ENCODE measurements at places on chromosomes 16 and 17.
A peak's percentile ranks its signal among the peaks of the same experiment; 100 is the strongest.

- peak; percentile 88 for DNase-seq
Observed at GRCh38 chr17:83189044-83190003, 109.9 kb downstream of the METRNL start.

GRCh38 chr17:28622186-28622585 is 8.2 kb upstream of the RSKR start:
- no peak for DNase-seq

DNA sequence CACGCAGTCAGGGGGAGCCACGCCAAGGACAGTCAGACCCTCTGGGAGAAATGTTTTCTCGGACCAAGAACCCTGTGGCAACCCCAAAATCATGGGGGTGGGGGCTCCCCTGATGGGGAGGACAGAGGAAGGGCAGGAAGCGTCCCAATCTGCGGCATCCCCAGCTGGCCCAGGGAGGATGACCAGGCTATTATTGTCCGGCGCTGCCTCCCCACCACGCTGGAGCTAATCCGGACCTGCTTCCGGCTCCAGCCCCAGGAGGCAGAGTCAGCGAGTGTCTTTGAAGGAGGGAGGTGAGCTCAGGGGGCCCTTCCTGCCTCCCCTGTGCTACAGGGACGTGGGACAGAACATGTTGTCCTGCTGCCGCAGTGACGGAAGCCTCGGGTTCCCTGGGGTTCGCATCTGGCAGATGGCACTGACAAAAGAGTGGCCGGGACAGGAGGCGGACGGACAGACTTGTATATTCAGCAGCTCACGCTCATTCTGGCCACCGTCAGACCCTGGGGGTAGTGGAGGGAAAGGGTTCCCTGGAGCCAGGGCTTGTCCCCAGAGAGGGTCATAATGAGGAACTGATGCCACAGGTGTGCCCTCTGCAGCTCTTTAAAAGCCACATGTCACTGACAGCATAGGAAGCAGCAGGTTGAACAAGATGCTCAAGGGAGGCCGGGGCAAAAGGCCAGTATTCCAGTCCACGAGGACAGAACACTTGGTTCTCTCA is 54.3 kb upstream of the CDC42EP4 start:
- DNase-seq: peak; percentile 62

- no peak for DNase-seq
Observed at GRCh38 chr17:50947782-50948543, 81.8 kb upstream of the TOB1 start.

GRCh38 chr16:21339941-21340340 is 61.9 kb upstream of the CRYM start:
- no peak for DNase-seq

DNA sequence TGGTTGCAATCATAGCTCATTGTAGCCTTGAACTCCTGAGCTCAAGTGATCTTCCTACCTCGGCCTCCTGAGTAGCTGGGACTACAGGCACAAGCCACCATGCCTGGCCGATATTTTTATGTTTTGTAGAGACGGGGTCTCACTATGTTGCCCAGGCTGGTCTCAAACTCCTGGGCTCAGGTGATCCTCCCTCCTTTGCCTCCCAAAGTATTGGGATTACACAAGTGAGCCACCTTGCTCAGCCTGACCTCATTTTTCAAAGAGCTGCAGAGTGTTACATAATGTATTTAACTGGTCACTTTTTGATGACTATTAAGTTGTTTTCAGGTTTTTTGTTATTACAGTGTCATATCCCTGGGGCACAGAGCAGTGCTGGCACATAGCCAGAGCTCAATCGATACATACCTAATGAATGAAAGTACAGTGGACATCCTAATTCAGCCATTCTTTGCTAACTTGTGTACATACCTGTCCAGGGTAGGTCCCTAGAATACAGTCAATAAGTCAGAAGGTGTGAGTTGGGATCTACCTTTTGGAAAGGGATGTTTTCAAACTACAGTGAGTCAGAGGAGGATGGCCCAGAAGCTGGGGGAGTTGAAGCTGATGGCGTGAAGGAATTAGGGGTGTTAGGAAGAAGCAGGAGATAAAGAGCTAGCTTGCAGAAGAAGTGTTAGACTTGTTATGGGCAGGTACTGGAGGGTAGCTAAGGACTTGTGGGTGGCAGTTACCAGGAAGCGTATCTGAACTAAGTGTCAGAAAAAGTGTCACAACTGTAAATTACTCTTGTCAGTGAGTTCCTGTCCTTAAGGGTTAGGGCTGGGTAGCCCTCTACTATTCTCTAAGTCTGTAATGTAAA is 20.1 kb upstream of the CYLD start:
- no peak for DNase-seq

GRCh38 chr16:87531418-87531817 is 38.6 kb upstream of the ZCCHC14 start:
- no peak for DNase-seq

GRCh38 chr17:48123111-48123510 is 15.5 kb downstream of the SNX11 start:
- no peak for DNase-seq

GRCh38 chr17:10380631-10381408 is 8.0 kb upstream of the MYH13 start:
- no peak for DNase-seq

GRCh38 chr17:67487506-67487905 is 110.4 kb downstream of the PITPNC1 start:
- no peak for DNase-seq

DNA sequence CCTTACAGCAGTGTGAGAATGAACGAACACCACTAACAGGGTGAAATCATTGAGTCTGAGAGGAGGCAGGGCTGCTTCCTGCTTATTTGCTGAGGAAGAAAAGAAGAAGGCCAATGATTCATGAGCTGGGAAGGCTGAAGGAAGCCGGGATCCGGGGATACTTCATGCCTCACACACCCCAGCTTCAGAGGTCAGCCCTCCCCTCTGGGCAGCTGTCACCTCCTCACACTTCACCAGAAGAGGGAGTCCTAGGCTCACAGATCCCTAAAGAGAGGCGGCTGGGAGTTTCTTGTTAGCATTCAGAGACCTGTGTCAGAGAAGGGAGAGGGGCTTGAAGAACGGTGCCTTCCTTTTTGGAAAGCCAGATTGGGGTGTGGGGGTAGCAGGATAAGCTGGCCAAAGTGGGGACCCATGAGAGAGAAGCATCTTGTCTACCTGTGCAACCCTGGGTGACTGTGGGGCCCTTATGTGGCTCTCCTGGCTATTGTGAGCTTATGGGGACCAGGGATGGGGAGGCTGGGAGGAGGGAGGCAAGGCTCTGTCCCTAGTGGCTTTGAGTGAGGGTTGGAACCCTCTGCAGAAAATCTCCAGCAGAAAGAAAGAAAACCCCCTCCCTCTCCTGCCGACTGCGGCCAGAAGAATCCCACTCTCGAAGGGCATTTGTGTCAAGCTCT is 94.6 kb downstream of the RGS9 start:
- DNase-seq: peak; percentile 93

DNA sequence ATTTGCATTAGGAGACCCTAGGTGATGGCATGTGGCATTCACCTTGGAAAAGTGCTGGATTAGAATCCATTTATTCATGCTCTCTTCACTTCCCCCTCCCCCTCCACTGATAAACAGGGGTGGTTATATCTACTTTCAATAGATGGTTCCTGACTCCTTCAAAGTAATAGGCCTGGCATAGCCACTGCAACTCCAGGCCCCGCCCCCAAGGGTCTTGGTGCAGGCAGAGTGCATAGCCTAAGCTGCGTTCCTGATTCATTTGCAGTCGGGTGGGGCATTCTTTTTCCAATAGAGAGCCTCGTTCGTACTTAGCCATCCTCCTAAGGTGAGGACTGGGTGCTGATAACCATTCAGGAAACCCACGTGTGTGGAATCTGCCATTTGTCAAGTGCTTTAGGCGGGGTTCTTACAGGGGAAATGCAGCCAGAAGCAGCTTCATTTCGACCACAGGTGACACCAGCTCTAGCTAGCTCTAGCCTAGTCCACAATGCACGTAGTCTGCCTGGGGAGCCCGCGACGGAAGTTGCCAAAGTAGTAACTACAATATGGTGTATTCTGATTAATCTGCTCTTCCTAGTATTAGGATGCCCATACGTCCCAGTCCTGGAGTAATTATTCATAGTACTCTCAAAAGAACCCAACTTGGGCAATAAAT is 11.1 kb downstream of the UBE2O start:
- DNase-seq: no peak

- no peak for DNase-seq
Observed at GRCh38 chr16:56984639-56985038, 4.7 kb upstream of the NLRC5 start.

GRCh38 chr17:47995241-47995935 is 24.5 kb downstream of the CDK5RAP3 start:
- no peak for DNase-seq

GRCh38 chr17:47733047-47733673 is at the start of gene TBX21:
TSS of gene TBX21 (plus strand) at chr17:47733236. CDS start at chr17:47733455, 219 bp downstream.
- no peak for DNase-seq

DNA sequence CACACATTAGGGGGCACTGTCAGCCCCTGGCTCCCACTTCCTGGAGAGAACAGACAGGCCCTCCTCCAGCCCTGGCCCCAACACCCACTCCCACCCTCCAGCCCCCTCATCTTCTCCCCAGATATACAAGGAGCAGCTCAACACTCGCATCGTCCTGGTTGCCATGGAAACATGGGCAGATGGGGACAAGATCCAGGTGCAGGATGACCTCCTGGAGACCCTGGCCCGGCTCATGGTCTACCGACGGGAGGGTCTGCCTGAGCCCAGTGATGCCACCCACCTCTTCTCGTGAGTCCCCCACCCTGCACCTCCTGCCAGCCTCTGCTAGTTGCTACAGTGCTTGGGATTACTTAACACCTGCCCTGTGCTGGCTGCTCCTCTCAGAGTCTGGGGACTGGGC is 14.4 kb downstream of the ADAM11 start:
- no peak for DNase-seq

- DNase-seq: no peak
Observed at GRCh38 chr16:27869411-27869810, 194.1 kb downstream of the GSG1L start.

- peak; percentile 16 for DNase-seq
Observed at GRCh38 chr17:77609553-77610517, 348.7 kb upstream of the TNRC6C start.

DNA sequence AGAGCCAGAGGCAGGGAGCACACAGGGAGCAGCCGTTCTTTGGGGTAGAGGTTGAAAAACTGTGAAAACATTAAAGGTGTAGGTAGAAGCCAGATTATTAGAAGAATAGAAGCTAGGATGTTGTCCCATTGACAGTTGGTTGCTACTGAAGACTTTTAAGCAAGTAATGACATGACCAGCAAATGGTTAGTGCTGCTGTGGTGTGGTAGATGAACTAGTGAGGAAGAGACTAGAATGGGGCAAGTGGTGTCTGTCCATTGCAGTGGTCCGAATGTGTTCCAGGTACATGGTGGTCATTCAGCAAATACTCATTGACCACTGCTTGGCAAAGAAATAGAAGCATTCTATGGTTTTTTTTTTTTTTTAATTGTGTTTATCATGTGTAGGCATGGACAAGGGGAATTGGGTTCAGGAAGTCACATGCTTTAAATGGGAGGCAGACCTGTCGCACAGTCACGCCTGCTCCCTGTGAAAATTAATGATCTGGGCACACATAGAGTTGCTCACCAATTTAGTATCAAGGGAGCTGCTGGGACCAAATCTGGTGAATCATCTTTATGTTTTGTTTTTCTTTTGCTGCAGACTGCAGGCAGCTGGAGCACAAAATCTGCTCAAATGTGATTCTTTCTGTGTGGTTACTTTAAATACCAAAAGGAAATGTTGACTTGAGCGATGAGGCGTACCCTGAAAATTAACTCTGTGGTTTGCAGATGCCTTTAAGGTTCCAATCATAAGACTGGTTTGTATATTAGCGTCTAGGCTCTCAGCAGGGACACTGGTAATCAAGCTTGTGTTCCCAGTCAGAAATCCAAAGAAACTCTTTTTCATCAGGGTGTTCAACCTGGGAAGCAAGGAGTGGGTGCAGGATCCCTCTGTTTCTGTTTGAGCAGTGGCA is 30.7 kb downstream of the YPEL2 start:
- peak; percentile 85 for DNase-seq

GRCh38 chr17:42180922-42181850 is at the start of gene KCNH4:
TSS of gene KCNH4 (minus strand) at chr17:42181142. CDS start at chr17:42180945, 197 bp downstream.
- peak; percentile 88 for DNase-seq

DNA sequence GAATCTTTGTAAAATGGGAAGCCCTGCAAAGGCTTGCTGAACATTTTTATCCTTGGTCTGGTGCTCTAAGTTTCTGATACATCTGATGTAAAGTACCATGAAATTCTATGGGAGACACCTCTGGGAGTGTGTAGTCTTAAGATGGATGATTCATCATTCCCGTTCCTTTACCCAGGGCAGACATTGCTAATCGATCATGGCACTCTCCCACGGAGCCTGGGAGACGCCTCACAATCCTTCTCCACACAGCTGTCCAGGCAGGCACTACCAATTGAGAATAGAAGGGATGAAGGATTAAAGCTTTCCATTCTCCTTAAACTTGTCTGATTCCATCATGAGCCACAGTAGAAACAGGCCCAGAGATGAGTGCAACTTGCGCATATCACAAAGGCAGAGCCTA is 144.8 kb downstream of the GSG1L start:
- no peak for DNase-seq

DNA sequence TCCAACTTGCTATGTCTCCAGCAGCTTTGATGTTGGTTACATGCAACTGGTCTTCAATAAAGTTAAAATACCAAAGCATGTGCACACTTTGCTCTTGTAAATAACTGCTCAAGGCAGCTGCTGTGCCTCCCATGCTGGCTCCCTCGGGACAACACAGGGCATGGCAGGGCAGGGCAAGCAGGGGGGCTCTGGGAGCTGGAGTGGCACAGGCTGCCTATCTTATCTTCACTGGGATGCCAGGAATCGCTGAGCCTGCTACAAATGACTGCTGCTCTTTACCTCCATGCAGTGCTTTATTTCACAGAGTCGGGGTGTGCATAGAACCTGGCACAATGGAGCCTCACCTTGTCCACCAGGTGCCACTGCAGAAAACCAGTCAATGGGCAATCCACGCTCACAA is 21.8 kb downstream of the PEMT start:
- DNase-seq: no peak

- no peak for DNase-seq
Observed at GRCh38 chr17:74458835-74459234, 7.6 kb upstream of the CD300A start.

- DNase-seq: peak; percentile 19
Observed at GRCh38 chr17:31266042-31266441, 31.0 kb downstream of the OMG start.

GRCh38 chr16:37511-37910 is 15.9 kb downstream of the POLR3K start:
- peak; percentile 11 for DNase-seq

- peak; percentile 57 for DNase-seq
Observed at GRCh38 chr16:83813823-83814658, 6.3 kb downstream of the HSBP1 start.

GRCh38 chr17:41803049-41804020 is 8.4 kb downstream of the P3H4 start:
- no peak for DNase-seq
